ENCODE measurements at places on chromosomes 7 and 10.

- DNase-seq, result no peak
Measured at GRCh38 chr10:94225589-94225988, 137.2 kb downstream of the NOC3L start.

DNA sequence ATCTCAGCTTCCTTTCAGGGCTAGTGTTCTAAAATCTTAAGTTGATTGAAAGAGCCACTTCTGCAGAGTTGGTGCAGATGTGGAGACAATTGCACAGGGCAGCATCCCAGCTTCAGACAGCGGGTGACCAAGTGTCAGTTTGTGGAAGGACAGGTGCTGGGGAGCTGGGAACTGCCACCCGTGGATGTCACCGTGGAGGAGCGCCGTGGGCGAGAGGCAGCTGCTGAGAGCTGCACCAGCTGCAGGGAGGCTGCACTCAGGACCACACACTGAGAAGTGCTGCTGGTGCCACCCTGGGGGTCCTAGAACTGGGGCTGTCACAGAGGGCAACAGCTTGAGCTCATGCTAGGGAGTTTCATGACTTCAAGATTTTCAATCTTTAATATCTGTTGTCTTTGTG is 543.0 kb upstream of the FZD8 start:
- no peak for DNase-seq

DNA sequence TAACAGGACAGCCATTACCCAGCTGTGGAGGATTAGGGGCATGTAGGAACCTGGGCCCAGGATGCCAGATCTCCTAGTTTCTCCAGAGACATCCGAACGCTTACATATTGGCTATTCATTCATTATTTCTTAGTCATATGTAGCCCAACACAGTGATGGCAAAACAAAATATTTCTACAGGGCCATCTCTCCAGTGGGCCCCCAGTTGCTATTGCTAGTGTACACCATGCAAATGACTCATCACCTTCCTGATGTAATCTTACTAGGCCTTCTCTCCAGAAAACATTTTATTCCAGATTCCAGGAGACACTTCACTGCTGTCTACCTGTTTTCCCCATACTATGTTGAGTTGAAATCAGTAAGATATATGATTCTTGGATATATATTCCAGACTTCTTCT is 201.7 kb downstream of the PLXDC2 start:
- DNase-seq, result no peak

- DNase-seq, result no peak
Measured at GRCh38 chr10:84088626-84089025, 50.7 kb upstream of the GHITM start.

All from ascending aorta (tissue), 2 donors.